ENCODE measurements at places on chromosomes 7 and 10. TPM values are rescaled to one million over a fixed set of nuclear protein-coding genes. Genes with fewer than 3 reads are reported as not detected.
A peak's percentile ranks its signal among the peaks of the same experiment; 100 is the strongest.

- no peak for DNase-seq
Measured at GRCh38 chr7:126718419-126718818, 534.3 kb downstream of the GRM8 start.

GRCh38 chr10:112810711-112811151 lies 139.3 kb upstream of the TCF7L2 start:
- no peak for DNase-seq

DNA sequence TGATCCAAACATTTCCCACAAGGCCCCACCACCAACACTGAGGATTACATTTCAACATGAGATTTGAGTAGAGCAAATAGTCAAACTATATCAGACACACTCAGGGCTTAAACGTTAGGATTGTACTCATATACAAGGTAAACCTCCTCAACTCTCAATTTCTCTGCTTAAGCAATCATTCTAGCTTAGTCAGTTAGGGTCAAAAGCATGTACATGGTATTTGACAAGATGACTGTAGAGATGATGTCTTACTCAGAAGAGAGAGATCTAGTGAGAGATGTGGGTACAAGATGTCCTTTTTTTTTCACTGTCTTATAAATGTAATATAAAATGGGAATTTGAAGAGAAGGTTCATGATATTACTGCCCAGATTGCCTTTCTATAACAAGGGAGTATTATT lies 270.1 kb downstream of the PRKG1 start:
- no peak for DNase-seq

- DNase-seq, result peak; percentile 39
Measured at GRCh38 chr10:35369049-35369611, 32.8 kb downstream of the CCNY start.

DNA sequence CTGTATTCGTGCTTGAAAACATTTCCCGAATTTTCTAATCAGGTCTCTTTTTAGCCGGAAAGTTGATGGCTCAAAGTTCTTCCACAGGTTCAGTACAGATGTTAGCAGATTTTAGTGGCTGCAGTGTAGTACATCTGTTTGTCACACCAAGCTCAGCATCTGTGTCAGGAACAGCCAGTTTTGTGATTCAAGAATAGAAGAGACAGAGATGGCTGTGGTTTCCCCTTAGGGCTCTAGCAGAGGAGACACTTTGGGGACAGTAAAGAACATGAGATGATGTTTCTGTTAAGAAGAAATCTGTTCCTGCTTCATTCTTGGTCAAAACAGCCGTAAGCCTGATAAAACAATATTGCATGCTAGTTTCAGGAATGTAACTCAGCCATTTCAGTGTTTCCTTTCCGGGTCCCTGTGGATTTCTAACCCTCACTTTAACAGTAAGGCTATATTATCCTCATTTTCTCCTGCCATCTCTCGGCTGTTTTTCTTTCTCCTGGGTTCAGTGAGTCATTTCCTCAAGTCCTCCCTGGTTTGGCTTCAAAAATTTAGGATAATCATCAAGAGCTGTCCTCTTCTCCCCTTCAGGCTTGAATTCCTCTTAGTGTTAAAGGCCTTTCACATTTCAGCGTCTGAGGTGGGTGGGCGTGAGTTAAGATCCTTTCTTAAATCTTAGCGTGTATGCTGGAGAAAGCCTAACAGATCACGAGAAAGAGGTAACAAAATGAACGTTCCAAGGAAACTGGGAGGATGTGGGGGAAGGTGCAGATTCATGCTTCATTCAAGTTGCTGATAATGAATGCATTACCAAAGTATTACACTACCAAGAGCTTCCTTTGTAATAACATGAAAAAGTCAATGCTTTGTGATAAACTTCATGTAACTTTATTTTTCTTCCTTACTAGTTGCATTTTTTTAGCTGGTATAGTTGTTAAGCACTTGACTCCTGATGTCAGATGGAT lies 37.1 kb upstream of the BICC1 start:
- DNase-seq, result no peak

DNA sequence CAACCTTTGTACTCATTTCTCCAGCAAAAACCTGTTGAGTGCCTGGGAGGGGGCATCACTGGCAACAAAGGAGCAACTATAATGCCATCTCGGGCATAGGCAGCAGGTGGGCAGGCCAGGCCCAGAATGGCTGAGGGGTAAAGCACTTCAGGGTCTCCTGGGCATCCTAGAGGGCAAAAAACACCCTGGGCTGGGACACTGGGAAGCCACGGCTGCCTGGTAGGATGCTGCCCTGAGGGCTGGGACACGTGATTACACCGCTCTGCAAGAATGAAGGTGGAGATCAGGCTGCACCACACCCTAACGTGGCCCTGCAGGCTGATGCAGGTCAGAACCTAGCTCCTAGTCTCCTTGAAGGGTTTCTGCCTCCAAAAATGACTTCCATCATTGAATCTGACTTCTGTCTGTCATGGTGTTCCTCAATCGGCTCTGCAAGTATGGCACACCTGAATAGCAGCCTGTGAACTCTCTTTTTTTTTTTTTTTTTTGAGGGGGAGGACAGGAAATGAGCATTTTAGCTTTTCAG lies 4.5 kb upstream of the TRAPPC14 start:
- no peak for DNase-seq

DNA sequence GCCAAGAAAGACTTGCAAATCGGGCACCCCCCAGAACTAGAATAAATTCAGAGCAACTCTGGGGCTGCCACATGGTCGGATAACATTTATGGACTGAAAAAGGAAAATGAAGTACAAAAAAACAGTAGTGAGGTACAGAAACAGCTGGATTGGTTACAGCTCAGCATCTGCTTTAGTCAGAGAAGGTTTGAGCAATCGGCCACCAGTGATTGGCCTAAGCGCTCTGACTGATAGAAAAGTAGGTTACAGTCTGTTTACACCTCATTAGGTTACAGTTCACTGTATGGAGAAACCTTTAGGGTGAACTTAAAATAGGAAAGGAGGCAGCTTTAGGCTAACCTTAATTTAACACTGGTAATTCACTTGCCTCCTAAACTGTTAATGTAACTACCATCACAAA lies 102.0 kb upstream of the DKK1 start:
- DNase-seq, result peak; percentile 63

GRCh38 chr10:105967256-105967655 lies 1197.2 kb downstream of the SORCS1 start:
- peak; percentile 28 for DNase-seq

GRCh38 chr10:33180390-33180789 lies 154.1 kb downstream of the NRP1 start:
- no peak for DNase-seq

- DNase-seq, result no peak
Measured at GRCh38 chr7:70580161-70580560, 551.8 kb upstream of the GALNT17 start.

DNA sequence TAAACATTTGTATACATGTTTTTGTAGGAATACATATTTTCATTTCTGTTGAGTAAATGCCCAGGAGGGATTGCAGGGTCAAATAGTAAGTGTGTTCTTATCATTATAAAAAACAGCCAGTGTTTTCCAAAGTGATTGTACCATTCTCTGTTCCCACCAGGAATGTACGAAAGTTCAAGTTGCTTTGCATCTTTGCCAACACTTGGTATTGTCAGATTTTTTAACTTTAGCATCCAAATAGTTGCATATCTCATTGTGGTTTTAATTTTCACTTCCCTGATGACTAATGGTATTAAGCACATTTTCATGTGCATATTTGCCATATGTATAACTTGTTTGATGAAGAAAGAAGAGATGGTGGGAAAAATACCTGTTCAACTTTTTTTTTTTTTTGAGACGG lies 213.9 kb downstream of the ZNF365 start:
- no peak for DNase-seq

DNA sequence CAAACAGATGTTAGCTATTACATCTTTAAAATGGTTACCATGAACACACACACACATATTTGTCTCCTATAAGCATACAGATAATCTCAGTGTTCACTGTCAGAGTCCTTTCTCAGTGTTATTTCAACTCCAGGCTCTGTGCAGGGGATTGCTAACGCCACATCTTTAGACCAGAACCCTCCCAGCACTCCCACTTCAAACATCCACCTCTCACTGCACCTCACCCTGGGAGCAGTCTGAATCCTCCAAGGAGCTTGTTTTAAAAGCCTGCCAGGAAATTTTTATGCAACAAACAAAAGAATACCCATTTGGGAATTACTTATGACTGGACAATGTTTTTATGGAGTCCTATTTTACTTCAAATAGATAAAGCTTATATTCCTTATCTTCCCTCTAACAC lies 107.4 kb downstream of the PARD3 start:
- DNase-seq, result peak; percentile 29

DNA sequence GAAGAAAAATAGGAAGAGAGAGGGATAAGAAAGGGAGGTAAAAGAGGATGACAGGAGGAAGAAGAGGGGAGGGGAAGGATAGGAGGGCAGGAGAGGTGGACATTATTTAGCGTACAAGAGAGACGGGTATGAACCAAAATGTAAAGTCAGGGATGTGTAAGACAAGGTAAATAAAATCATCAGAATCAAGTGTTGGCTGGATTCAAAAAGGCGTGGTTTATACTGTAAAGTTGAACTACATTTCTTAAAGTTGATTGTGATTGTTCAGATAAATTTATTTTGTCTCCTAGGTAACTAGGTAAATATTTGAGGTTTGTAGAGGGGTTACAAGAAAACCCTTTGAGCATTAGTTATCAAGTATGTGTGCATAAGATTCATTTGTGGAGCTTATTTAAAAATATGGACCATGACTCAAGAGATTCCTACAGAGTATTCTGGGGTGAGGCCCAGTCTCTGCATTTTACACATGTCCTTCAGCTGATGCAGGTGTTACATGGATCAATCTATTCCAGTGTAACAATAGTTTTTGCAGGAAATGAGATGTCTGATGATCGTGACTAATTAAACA lies 512.1 kb upstream of the MBL2 start:
- DNase-seq, result peak; percentile 12

GRCh38 chr10:35552650-35553342 lies 52.3 kb upstream of the GJD4 start:
- no peak for DNase-seq

- no peak for DNase-seq
Measured at GRCh38 chr10:3292636-3293035, 120.1 kb upstream of the PITRM1 start.

DNA sequence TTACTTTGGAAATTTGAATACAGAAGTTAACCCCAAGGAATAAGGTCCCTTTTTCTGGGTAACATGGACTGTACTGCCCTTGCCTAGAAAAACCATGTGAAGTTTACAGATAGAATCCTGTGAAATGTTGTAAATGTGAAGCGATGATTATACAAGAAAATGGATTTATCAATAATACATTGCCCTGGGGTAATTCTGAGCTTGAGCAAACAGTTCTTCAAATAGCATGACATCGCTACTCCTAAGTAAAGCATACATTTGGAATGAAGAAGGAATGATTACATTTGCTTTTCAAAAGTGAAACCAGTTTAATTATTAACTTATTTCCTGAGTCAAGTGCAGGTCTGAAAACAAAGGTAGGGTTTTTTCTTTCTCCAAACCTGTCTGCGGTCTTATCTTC lies 43.3 kb upstream of the FZD8 start:
- DNase-seq, result peak; percentile 60

- DNase-seq, result no peak
Measured at GRCh38 chr10:74406006-74406405, 255.0 kb downstream of the ADK start.

DNA sequence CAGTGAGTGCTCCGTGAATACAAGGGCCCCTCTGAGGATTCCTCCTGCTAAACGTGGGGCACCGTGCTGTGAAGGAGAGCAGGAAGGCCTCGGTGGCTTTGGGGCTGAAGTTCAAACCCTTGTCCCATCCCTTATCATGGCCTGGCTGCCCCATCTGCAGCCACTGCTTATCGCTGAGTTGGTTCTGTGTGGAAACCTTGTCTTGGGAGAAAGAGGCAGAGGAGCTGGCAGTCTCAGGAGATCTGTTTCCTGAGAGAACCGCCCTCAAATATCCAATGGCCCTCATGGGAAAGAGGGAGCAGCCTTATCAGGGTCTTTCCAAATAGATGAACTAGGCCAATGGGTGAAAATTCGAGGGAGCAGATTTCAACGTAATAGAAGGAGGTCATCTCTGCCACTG lies 52.0 kb upstream of the NRF1 start:
- DNase-seq, result no peak

DNA sequence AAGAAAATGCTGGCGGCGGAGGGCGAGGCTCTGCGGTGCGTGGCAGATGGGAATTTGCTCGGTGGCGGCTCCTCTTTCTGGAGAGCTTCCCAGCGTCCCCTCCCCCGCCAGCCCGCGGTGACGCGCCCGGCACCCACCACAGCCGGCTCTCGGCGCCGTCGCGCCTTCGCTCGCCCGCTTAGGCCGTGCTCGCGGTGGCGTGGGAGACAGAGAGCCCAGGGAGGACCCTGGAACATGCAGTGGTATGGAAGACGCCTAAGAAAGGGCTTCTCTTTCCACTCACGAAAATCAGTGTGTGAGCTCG lies 576 bp upstream of the CSGALNACT2 start:
- peak; percentile 85 for DNase-seq

- no peak for DNase-seq
Measured at GRCh38 chr7:7017707-7018280, 164.6 kb upstream of the C1GALT1 start.

DNA sequence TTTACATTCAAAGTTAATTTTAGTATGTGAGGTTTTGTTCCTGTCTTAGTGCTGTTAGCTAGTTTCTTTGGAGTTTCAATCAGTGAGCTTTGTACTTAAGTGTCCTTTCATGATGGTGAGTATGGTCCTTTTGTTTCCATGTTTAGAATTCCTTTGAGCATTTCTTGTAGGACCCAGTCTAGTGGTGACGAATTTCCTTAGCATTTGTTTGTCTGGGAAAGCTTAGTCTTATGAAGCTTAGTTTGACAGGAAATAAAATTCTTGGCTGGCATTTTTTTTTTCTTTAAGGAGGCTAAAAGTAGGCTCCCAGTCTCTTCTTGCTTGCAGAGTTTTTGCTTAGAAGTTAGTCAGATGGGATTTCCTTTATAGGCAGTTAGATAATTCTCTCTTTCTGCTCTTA lies 209.2 kb upstream of the SEMA3C start:
- DNase-seq, result no peak

GRCh38 chr10:76681153-76681552 lies 956.5 kb downstream of the KCNMA1 start:
- DNase-seq, result no peak

GRCh38 chr10:83925133-83925532 lies 214.2 kb upstream of the GHITM start:
- no peak for DNase-seq

DNA sequence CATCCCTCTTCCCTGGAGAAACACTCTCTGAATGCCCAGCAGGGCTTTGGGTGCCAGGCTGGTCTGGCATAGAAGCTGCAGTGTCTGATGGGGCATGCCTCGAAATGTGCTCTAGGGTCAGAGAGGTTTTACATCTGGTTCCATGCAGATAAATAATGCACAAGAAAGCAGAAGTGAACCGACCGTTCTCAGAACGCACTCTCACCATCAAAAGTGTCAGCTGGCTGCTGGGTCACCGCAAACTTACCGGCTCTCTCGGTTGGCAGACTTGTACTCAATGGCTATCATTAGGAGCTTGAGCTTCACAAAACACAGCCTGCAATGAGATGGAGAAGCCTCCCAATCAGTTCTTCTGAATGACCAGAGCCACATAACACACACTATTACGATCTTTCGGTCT lies 610.0 kb downstream of the KCNMA1 start:
- DNase-seq, result no peak

Gene HGF
- 25.5 TPM for total RNA-seq

Gene NT5C3A
- 48.1 TPM for total RNA-seq

Gene SSMEM1
- not detected for total RNA-seq

Gene IL6
- 2.7 TPM for total RNA-seq

Gene TMEM273
- 22.7 TPM for total RNA-seq

Gene FGF8
- not detected for total RNA-seq

Gene DPYSL4
- total RNA-seq, result 1.5 TPM

Gene CCDC172
- not detected for total RNA-seq

Gene SRRM3
- 0.83 TPM for total RNA-seq

Gene LLCFC1
- not detected for total RNA-seq

Gene USP6NL
- 41.7 TPM for total RNA-seq

Gene NUTM2D
- 7.8 TPM for total RNA-seq

Gene LYZL2
- total RNA-seq, result not detected
